ENCODE measurements at places on chromosomes 4 and X. TPM values are rescaled to one million over a fixed set of nuclear protein-coding genes. Genes with fewer than 3 reads are reported as not detected.

CASP3 gene
- total RNA-seq, result 18.5 TPM

RTL5 gene
- 2.7 TPM for total RNA-seq

TLR2 gene
- 9.2 TPM for total RNA-seq

HSFX2 gene
- not detected for total RNA-seq

TMEM47 gene
- total RNA-seq, result not detected

ZNF280C gene
- total RNA-seq, result 5.2 TPM

- no peak overlapping the region for H3K4me3 ChIP-seq
- H3K27ac ChIP-seq, result no peak overlapping the region
- no peak for DNase-seq
- H3K36me3 ChIP-seq, result no peaks in the 10 kb centered on the region
Measured at GRCh38 chr4:126568652-126569570, 1063.8 kb upstream of the INTU start.

- no peak overlapping the region for H3K4me3 ChIP-seq
- no peak overlapping the region for H3K27ac ChIP-seq
- H3K4me1 ChIP-seq, result no peaks in the 10 kb centered on the region
- no peak for DNase-seq
Measured at GRCh38 chr4:36665985-36666527, 384.6 kb downstream of the DTHD1 start.

GRCh38 chr4:83012200-83012686 lies 1.6 kb upstream of the LIN54 start:
- peaks cover 2% of the 10 kb centered on the region for H3K36me3 ChIP-seq
- no peaks in the 10 kb centered on the region for H3K27me3 ChIP-seq
- peaks cover 46% of the 10 kb centered on the region for H3K4me1 ChIP-seq
- peak; percentile 14 for DNase-seq

GRCh38 chrX:107153005-107153404 lies 34.4 kb upstream of the RBM41 start:
- H3K4me1 ChIP-seq, result peaks cover 5% of the 10 kb centered on the region
- no peak overlapping the region for H3K27ac ChIP-seq
- no peak for DNase-seq

DNA sequence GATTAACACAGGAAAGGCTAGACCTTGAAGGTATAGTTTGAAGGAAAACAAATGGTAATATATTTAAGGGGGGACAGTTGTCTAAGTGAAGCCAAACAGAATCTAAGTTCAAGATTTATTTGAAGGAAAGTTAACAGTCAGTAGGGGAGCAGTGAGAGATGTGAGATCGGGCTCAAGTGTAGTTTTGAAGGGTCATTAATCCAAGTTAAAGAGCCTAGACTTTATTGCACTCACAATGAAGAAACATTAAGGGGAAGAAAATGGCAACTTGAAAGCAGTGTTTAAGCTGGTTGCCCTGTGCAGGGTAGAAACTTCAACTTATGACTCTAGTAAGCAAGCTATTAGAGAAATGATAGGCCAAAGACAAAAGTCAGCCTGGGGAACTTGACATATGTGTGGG lies 1952.2 kb downstream of the PCDH7 start:
- no peaks in the 10 kb centered on the region for H3K36me3 ChIP-seq
- no peak overlapping the region for H3K27ac ChIP-seq
- DNase-seq, result no peak
- H3K4me1 ChIP-seq, result no peaks in the 10 kb centered on the region
- H3K27me3 ChIP-seq, result no peaks in the 10 kb centered on the region

GRCh38 chrX:39519566-39520301 lies 578.0 kb downstream of the BCOR start:
- no peak overlapping the region for H3K4me3 ChIP-seq
- H3K27me3 ChIP-seq, result no peaks in the 10 kb centered on the region
- DNase-seq, result no peak
- H3K36me3 ChIP-seq, result no peaks in the 10 kb centered on the region

GRCh38 chrX:48589482-48590162 lies 7.7 kb upstream of the WDR13 start:
- DNase-seq, result no peak
- no peaks in the 10 kb centered on the region for H3K36me3 ChIP-seq
- no peak overlapping the region for H3K4me3 ChIP-seq
- H3K27me3 ChIP-seq, result no peaks in the 10 kb centered on the region
- no peaks in the 10 kb centered on the region for H3K4me1 ChIP-seq

DNA sequence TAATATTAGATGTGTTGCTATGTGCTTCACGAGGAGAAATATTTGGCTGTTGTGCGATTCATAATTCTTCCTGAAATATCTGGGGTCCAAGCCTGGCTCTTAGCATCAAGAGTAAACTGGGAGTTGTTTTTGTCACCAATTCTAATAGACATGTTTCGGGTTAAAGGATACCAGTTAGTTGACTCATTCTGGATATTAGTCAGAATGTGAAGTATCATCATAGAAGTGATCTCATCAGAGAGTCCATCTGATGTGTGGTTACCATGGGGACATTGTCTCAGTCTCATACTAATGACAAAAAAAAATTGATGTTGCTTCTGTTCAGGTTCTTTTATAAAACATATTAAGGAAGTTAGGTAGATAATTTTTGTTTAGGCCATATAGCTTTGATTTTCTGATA lies 57.2 kb upstream of the MTMR1 start:
- H3K36me3 ChIP-seq, result peaks cover 5% of the 10 kb centered on the region
- no peak for DNase-seq
- no peak overlapping the region for H3K4me3 ChIP-seq
- H3K27me3 ChIP-seq, result no peaks in the 10 kb centered on the region

- H3K36me3 ChIP-seq, result peaks cover 10% of the 10 kb centered on the region
- no peak overlapping the region for H3K4me3 ChIP-seq
- no peaks in the 10 kb centered on the region for H3K27me3 ChIP-seq
- no peak overlapping the region for H3K27ac ChIP-seq
- no peak for DNase-seq
- no peaks in the 10 kb centered on the region for H3K4me1 ChIP-seq
Measured at GRCh38 chrX:130682990-130683389, 220.0 kb downstream of the ENOX2 start.

GRCh38 chr4:177266506-177266905 lies 43.2 kb upstream of the NEIL3 start:
- H3K36me3 ChIP-seq, result no peaks in the 10 kb centered on the region
- no peak for DNase-seq
- H3K4me1 ChIP-seq, result no peaks in the 10 kb centered on the region

DNA sequence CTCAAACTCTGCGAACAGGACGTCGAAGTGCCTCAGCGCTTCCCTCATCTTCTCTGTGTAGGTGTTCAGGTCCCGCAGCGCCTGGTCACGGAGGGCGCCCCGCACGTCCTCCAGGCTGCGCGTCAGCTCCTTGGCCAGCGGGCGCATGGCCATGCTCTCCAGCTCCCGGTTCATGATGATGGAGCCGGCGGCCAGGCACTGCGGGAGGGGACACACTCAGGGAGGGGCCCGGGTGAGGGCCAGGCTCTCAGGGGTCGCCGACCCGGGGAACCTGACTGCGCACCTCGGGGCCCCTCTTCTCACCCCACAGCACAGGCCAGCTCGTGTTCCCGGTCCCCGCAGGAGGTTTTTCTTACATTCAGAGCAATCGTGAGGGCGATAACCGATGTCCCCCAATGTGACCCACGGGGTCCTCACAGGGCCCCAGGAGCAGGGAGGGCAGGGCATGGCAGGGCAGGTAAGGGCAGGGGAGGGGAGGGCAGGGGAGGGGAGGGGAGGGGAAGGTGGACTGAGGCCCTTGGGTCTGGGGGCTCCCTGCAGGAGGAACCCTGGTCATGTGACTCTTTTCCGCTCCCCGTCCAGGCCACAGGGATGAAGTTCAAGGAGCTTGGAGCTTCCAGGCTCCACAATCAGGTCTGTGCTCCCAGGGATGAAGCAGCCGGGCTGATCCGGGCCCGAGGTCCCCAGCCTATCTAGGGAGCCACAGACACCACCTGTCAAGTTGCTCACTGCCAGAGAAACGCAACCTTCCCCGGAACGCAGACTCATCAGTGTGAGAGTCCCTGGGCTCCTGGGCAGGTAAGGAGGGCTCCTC lies 77.8 kb upstream of the MXD4 start:
- H3K27me3 ChIP-seq, result no peaks in the 10 kb centered on the region
- peak overlapping the region; percentile 7 for H3K4me3 ChIP-seq
- no peak for DNase-seq
- no peaks in the 10 kb centered on the region for H3K4me1 ChIP-seq

- no peaks in the 10 kb centered on the region for H3K36me3 ChIP-seq
- no peaks in the 10 kb centered on the region for H3K27me3 ChIP-seq
- H3K27ac ChIP-seq, result no peak overlapping the region
- no peaks in the 10 kb centered on the region for H3K4me1 ChIP-seq
Measured at GRCh38 chr4:189804894-189805293, 135.8 kb upstream of the FRG1 start.

- no peaks in the 10 kb centered on the region for H3K36me3 ChIP-seq
- no peak for DNase-seq
- no peak overlapping the region for H3K27ac ChIP-seq
- no peak overlapping the region for H3K4me3 ChIP-seq
- H3K4me1 ChIP-seq, result no peaks in the 10 kb centered on the region
- H3K27me3 ChIP-seq, result no peaks in the 10 kb centered on the region
Measured at GRCh38 chr4:111510535-111510934, 634.7 kb upstream of the FAM241A start.

DNA sequence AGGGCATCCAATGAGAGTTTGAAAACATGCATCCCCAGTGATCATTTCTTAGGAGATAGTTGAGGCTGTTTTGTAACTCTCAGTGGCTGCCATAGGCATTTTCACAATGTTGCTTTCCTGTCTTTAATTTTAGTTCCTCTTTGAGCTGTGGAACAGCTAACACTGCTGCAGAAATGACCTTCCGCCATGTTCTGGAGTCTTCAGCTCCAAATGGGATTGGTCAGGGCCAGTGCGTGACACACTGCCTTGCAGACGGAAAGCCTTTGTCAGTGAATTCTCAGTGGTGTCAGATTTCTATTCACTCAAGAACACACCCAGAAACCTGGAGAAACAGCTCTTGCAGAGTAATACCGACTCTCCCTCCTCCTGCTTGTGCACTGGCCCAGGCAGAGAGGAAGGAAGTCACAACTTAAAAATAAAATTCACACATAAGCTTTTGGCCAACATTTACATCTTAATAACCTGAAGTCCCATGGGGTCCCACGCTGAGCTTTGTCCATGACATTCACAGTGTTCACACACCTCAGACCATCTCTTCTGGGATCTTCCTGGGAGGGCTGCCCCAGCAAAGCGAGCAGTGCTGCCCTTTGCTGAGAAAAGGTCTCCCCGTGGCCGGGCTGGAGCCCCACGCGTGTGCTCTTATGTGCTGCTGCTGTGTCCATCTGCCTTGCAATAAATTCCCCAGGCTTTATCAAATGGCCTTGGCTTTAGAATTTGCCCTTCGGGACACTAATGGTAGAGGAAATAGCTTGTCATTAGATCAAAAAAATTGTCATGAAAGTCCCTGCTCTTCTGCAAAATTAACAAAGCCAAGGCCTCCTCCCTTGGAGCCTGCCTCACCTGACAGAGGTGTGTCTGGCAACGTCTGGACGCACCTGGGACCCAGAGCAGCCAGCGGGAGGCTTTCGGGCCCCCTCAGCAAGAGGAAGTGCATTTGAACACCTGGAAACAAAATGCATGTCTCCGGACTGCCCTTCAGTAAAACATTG lies 126.8 kb downstream of the IRF2 start:
- H3K27me3 ChIP-seq, result peaks cover 10% of the 10 kb centered on the region
- peaks cover 3% of the 10 kb centered on the region for H3K36me3 ChIP-seq
- no peak for DNase-seq
- peaks cover 14% of the 10 kb centered on the region for H3K4me1 ChIP-seq

DNA sequence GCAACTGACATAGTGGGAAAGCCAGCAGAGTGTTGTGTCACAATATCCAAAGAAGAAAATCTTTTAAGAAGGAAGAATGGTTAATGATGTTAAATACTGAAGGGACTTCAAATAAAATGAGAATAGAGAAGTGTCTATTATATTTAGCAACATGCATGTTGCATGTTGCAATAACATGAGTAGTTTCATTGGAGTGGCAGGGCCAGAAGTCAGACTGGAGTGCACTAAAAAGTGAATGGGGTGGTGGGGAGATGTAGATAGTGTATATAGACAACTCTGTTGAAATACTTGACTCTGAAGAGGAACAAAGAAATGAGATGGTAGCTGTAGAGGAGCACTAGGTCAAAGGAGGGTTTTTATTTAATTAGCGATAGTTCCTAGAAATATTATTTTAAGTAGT lies 9.5 kb upstream of the AMMECR1 start:
- H3K36me3 ChIP-seq, result peaks cover 2% of the 10 kb centered on the region
- DNase-seq, result no peak
- no peak overlapping the region for H3K27ac ChIP-seq

DNA sequence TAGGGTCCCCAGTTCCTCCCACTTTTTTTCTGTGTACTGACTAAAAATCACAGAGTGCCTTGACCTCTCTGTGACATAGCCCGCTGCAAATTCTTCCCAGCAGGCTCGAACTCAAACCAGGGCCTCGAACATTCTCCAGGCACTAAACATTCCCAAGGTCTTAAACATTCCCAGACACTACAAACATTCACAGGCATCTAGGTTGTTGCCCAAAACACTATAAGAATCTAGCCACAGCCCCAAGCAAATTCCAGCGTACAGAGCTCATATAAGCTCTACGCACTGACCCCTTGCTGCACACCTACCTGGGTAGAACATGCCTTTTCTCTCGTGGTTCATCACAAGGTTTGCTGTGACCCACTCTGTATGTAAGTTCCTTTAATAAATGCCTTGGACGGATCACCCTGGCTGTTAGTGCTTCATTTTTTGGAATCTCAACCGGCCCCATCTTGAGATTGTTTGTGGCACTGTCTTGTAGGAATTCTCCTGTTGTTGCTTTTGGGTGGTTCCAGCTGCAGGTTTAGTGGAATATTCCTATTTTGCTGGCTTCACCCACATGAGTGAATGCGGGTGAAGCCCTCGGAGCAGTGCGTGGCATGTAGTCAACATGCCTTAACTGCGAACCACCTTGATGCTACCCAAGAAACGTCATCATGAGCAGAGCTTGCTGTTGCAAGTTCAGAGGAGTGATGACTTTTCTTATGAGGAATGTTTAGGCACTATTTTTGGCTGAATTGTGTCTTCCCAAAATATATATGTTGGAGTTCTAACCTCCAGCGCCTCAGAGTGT lies 230.0 kb downstream of the HS3ST1 start:
- H3K4me1 ChIP-seq, result no peaks in the 10 kb centered on the region
- no peak overlapping the region for H3K4me3 ChIP-seq
- DNase-seq, result no peak
- H3K27me3 ChIP-seq, result no peaks in the 10 kb centered on the region

DNA sequence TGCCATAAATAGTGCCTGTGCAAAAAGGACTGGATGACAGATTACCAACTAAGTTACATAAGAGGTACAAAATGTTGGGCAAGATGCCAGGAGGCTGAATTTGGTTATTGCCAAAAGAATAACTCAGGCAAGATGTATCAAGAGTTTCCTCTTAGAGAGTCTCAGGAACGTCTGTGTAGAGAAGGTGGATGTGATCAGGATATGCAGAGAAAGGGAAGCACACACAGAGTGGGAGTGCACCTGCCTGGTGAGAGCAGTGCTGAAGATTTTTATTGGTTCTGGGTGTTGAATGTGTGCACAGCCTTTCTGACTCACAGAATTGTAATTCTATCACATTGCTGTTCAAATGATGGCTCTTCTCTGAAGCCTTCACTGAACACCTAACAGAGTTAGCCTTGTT lies 156.8 kb upstream of the HS3ST1 start:
- no peak overlapping the region for H3K4me3 ChIP-seq
- no peaks in the 10 kb centered on the region for H3K4me1 ChIP-seq
- no peak overlapping the region for H3K27ac ChIP-seq
- no peak for DNase-seq
- no peaks in the 10 kb centered on the region for H3K27me3 ChIP-seq

GRCh38 chr4:16443504-16444088 lies 217.3 kb upstream of the TAPT1 start:
- H3K27ac ChIP-seq, result no peak overlapping the region
- H3K27me3 ChIP-seq, result peaks cover 6% of the 10 kb centered on the region
- H3K4me3 ChIP-seq, result no peak overlapping the region
- H3K4me1 ChIP-seq, result no peaks in the 10 kb centered on the region
- no peak for DNase-seq
